ENCODE measurements at places on chromosomes 5 and 9. TPM values are rescaled to one million over a fixed set of nuclear protein-coding genes. Genes with fewer than 3 reads are reported as not detected.

The CATSPER3 gene
- not detected for total RNA-seq

The FYB1 gene
- total RNA-seq, result 2.7 TPM

The PJA2 gene
- 29.8 TPM for total RNA-seq

The IFNA2 gene
- not detected for total RNA-seq

The TUSC1 gene
- total RNA-seq, result not detected

The PRR16 gene
- total RNA-seq, result not detected

The ITGA1 gene
- not detected for total RNA-seq

The PCDHGA1 gene
- 0.48 TPM for total RNA-seq

The ACTBL2 gene
- total RNA-seq, result not detected

The RGMB gene
- total RNA-seq, result 0.94 TPM

The SPEF2 gene
- not detected for total RNA-seq

The NMUR2 gene
- total RNA-seq, result not detected

The JAKMIP2 gene
- total RNA-seq, result 58.7 TPM

The COL15A1 gene
- total RNA-seq, result 0.93 TPM

Measured in Karpas-422 (cell line).